Caki2 (cell line): ENCODE measurements at places on chromosomes 16 and 17. TPM values are rescaled to one million over a fixed set of nuclear protein-coding genes. Genes with fewer than 3 reads are reported as not detected.

DNA sequence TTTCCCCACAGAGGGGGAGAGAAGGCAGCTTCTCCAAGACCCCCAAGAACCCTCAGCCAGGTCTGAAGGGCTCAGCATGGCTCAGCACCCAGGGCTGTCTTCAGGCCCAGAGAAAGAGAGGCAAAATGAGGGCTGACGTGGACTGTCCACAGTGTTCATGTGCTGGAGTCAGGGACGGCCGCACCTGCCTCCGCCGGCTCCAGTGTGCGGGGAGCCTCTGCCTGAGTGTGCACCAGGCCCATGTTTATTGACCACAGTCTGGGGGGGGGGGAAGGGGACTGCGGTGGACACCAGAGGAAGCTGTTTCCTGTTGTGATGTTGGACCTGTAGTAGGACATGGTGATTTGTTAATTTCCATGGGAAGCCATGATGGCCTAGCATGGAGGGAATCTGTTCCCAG lies 6.9 kb downstream of the MRM1 start:
- DNase-seq = no peak

DNA sequence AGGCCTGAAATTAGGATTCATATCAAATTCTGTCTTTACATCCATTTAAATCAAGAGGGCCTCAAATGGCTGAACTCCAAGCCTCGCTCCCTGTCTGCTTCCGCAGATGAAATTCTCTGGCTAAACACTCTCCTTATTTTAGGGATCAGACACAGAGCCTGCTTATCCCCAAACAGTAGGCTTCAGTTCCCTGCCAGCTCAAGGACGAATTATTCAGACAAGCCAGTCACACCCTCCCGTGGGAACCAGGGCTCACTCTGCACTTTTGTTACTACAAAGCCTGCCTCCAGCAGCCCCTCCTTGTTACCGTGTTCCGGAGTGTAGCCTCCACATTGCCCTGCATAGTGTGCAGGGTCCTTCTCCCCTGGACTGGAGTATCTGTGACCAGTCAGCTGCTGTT lies 46.6 kb upstream of the LCMT1 start:
- no peak for DNase-seq

GRCh38 chr16:54847207-54847606 lies 83.5 kb upstream of the IRX5 start:
- peak; percentile 74 for DNase-seq

- no peak for DNase-seq
Measured at GRCh38 chr16:88613911-88614817, 24.2 kb upstream of the IL17C start.

GRCh38 chr16:78843978-78844377 lies 744.5 kb downstream of the WWOX start:
- no peak for DNase-seq

DNA sequence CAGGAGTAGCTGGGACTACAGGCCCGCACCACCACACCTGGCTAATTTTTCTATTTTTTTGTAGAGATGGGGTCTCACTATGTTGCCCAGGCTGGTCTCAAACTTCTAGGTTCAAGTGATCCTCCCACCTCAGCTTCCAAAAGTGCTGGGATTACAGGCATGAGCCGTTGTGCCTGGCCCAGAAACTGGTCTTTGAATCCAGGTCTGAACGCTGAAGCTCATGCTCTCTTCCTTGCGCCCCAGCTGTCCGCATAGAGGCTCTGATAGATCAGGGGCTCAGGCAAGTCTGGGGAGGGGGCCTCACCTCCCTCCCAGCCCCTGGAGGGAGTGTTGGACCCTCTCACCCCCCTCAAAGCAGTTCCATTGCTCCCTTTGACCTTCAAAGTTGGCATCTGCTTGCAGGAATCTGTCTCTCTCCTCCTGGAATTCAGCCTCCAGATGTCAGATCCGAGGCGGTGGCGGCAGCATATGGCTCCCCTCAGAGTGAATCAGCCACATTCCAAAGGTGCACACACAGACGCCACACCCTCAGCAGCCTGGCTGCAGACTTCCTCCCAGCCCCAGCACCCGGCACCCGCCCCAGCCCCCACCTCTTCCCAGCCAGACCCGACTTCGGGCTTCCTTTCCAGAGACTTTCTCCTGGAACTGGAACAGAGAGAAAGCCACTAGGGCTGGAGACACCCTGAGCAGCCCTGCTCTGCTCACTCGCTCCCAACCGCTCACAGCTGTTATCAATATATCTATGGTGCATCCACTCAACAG lies 16.9 kb upstream of the GLIS2 start:
- peak; percentile 88 for DNase-seq

- no peak for DNase-seq
Measured at GRCh38 chr17:32719689-32720088, 157.2 kb downstream of the MYO1D start.

GRCh38 chr17:77424585-77425344 lies 284.0 kb downstream of the SEC14L1 start:
- DNase-seq = peak; percentile 50

GRCh38 chr17:45409659-45410076 lies 23.0 kb downstream of the ARHGAP27 start:
- DNase-seq = no peak

GRCh38 chr16:4194661-4195060 lies 47.2 kb downstream of the SRL start:
- no peak for DNase-seq

- DNase-seq = no peak
Measured at GRCh38 chr17:71313866-71314265, 807.0 kb upstream of the SOX9 start.

DNA sequence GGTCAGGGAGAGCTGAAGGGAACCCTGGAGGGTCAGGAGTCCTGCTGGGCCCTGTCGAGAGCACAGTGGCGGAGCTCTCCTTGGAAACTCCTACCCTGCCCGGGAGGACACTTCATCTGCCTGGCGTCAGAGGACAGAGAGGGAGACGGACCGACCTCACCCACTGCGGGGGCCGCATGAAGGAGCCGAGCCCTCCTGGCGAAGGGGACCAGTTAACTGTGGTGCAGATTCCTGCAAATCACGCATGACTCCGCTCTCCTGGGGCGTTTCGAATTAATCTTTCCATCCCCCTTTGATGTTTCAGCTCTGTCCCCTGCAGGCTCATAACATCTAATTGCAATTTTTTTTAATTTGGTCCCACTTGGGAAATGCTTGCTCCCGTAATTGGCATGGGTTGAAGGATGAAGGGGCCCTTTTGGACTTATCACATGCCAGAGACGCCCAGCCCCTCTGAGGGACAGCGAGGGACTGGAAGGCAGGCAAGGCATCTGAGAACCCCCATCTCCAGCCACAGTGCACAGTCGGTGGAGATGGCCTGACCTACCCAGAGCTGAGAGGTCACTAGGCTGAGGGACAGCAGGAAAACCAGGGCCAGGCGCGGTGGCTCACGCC lies 26.5 kb downstream of the RPH3AL start:
- no peak for DNase-seq

GRCh38 chr16:70467113-70467512 lies 12.7 kb downstream of the FCSK start:
- DNase-seq = no peak

The P2RX1 gene
- total RNA-seq = not detected in 2 replicates

The IL34 gene
- total RNA-seq = 0.34 TPM in 1 of 2 replicates, not detected in the other

The CLEC19A gene
- total RNA-seq = not detected in 2 replicates
